ENCODE measurements at places on chromosomes 5 and 9.

GRCh38 chr9:35718721-35719511, 13.1 kb downstream of the TLN1 start:
- DNase-seq: no peak

GRCh38 chr9:70639853-70640814, 225.7 kb upstream of the KLF9 start:
- DNase-seq: no peak

GRCh38 chr5:82221020-82221419, 57.1 kb downstream of the RPS23 start:
- no peak for DNase-seq

DNA sequence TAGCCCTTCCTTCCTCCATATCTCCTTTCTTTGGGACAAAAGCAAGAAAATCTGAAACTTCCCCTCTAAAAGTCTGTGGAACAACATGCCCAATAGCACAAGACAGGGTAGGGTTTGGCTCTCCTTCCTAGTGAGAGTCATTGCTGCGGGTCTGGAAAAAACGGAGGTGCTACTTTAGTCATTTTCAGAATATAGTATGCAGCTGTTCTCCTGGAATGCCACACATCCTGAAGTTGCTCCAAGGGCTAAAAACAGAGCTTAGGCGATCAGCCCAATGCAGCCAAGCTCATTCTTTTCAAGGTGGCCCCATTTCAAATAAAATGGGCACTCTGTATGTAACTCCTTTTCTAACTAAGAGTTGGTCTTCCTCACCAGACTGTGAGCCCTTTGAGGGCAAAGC, 39.5 kb upstream of the MYOT start:
- no peak for DNase-seq

GRCh38 chr5:128684961-128685360, 146.9 kb upstream of the FBN2 start:
- DNase-seq: no peak

GRCh38 chr5:142323480-142324135, 1.2 kb downstream of the SPRY4 start:
- DNase-seq: no peak

GRCh38 chr5:138635265-138635664, 60.1 kb upstream of the HSPA9 start:
- no peak for DNase-seq

- no peak for DNase-seq
These were observed 588.3 kb downstream of the BNC2 start for GRCh38 chr9:16282216-16282615.

DNA sequence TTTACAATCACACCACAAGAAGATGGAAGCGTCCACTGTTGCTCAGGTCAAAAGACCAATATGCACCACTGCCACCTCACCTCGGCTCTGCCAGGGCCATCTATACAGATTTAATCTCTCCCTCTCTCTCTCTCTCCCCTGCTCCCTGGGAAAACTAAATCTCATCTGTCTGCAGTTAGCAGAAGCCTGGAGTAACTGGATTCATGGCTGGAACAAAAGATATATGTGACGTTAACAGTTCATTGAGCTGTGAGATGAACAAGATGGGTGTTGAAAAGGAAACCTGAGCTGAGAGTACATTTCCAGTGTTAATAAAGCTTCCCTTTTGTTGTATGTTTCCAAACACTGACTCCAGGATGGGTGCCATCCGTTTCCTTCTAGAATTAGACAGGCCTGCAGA, 369.7 kb downstream of the CDK5RAP2 start:
- no peak for DNase-seq

- DNase-seq: no peak
These were observed 16.4 kb downstream of the ISL1 start for GRCh38 chr5:51399643-51400006.

- DNase-seq: no peak
These were observed 192.4 kb downstream of the ADAMTSL1 start for GRCh38 chr9:18666348-18666747.

DNA sequence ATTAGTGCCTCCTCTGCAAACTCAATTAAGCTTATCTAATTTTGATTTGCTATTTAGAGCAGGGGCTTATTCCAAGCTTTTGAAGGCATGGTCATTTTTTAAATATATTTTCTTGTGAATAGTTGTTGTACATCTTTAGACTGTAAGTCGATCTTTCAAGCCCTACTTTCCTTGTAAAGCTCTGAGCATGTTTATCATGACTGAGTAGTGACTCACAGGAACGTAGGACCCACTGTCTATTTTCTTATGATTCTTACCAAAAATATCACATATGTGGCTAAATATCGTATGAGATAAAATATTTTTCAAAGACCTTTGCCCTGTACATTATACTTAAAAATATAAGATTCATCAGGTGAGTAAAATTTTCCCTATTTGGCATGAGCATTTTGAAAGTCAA, 440.4 kb upstream of the GRIN3A start:
- DNase-seq: no peak

DNA sequence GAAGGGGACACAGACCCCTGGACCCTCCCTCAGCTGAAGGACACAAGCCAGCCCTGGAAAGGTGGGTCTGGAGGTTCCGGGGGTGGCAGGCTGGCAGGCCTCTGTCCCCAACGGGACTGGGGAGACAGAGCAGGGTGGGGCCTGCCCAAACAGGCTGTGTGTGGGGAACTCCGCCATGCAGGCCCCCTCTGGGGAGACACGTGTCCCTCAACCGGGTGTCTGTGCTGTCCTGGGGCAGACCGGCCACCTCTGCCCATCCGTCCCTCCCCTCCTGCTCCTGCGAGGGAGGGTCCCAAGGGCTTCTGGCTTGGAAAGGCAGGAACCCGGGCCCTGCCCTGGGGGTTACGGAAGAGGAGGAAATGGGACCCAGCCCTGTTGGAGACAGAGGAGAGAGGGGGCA, 1.4 kb downstream of the SLC34A3 start:
- no peak for DNase-seq

- DNase-seq: no peak
These were observed at the start of gene FIBCD1 for GRCh38 chr9:130938652-130939404. FIBCD1 (minus strand) TSS chr9:130939247; CDS start chr9:130938607, 640 bp downstream.

- DNase-seq: no peak
These were observed 5.9 kb upstream of the CXXC5 start for GRCh38 chr5:139642213-139642612.

DNA sequence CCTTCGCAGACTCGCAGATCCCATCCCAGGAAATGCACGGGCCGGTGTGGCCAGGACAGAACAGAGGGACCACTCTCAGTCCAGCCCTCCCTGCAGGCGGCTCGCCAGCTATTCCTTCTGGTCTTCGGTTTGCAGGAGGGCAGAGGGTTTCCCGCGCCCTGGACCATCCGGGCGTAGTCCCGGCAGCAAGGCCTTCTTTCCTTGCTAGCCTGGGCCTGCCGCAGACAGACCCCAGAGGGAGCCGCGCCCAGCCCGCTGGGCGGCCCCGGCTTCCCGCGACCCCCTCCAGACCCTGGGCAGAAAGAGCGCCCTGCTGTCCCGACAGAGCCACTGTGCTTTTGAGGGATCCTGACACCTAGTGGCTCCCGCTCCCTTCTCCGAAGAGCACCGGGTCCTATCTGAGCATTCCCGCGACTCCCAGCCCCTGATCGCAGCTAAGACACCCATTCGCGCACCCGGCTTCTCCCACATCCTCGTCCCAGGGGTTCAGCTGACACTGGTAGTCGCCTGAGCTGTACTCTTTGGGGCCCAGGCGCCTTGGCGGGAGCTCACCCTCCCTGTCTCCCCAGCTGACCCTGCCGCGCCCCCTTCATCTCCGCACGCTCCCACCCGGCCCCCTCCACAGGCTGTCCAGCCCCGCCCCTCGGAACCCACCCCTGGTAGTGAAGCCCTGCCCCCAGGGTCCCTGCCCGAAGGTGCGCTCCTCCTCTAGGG, 1.1 kb downstream of the CFAP90 start:
- DNase-seq: no peak

DNA sequence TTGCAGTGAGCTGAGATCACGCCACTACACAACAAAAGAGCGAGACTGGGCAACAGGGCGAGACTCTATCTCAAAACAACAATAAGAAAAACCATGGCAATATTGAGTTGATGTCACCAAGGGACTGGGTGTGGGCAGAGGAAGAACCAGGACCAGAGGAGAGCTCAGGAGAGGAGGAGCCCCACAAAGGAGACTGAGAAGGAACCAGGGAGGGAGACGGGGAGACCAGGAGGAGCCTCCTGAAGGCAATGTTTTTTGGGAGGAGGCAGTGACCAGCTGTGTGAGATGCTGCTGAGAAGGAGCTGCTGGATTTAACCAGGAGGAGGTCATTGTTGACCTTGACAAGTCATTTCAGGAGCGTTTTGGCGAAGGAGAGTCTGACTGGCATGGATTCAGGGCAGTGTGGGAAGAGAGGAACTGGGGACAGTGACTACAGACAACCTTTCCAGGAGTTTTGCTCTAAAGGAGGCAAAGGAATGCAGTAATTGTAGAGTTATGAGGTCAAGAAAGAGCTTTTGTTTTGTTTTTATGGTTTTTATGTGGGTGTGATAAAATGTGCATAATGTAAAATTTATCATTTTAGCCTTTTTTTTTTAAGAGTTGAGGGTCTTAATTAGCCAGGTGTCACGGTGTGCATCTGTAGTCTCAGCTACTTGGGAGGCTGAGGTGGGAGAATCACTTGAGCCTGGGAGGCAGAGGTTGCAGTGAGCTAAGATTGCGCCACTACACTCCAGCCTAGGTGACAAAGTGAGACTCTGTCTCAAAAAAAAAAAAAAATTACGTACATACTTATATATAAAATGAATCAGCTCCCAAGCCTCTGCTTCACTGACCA, 17.9 kb downstream of the TRUB2 start:
- no peak for DNase-seq

- DNase-seq: no peak
These were observed 87.7 kb downstream of the FSTL4 start for GRCh38 chr5:133524666-133525065.

DNA sequence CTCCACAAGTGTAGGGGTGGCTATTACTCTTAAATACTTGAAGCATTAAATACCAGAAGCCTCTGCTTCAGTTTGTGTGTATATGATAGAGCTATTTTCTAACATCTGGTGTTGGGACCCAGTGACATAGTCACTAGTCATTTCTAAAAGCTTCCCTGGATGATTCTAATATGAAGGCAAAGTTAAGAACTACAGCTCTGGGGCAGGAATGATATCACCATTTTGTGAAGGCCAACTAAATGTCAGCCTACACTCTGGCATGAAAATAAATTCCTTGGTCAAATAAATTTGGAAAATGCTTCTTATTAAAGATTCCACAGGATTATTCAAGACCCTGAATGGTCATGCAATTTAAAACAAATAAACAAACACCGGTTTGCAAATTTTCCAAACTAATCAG, 197.7 kb downstream of the PLK2 start:
- DNase-seq: no peak

DNA sequence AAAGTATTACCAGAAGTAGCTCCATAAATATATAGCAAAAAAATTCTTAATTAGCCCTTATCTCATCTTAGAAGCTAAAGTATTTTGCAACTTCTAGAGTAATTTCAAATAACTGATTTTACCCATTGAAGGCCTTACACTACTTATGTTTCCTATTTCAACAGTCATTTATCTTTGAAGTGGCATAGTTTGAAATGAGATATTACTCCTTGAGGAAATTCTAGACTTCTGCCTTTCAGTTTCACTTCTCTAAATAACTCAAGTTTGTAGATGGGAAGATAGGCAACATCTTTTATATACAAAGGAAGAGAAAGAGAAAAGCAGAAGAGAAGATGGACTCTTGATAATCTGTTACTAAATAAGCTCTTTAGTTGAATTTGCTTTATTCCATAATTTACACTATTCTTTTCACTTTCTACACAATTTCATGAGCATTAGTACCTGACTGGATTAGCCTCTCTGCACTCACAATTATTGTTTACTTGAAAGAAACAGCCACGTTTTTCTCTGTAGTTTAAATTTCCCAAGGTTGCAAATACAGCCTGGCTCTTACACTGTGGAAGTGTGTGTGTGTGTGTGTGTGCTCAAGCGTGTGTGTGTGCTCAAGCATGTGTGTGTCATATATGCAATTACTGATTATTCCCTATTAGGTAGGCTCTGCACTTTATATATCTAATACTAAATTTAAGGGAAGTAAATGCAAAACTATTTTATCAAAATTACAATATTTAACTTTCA, 60.6 kb upstream of the EMB start:
- no peak for DNase-seq

- DNase-seq: no peak
These were observed 82.7 kb upstream of the CTSL start for GRCh38 chr9:87643107-87643650.

DNA sequence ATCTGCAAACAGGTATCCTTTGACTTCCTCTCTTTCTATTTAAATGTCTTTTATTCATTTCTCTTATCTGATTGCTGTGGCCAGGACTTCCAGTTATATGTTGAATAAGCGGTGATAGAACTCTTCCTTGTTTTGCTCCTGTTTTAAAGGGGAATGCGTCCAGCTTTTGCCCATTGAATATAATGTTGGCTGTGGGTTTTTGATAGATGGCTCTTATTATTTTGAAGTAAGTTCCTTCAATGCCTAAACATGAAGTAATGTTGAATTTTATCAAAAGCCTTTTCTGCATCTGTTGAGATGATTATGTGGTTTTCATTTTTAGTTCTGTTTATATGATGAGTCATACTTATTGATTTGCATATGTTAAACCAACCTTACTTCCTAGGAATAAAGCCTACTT, 300.5 kb upstream of the CTNND2 start:
- no peak for DNase-seq

GRCh38 chr5:82413302-82414040, 135.3 kb upstream of the RPS23 start:
- DNase-seq: no peak

DNA sequence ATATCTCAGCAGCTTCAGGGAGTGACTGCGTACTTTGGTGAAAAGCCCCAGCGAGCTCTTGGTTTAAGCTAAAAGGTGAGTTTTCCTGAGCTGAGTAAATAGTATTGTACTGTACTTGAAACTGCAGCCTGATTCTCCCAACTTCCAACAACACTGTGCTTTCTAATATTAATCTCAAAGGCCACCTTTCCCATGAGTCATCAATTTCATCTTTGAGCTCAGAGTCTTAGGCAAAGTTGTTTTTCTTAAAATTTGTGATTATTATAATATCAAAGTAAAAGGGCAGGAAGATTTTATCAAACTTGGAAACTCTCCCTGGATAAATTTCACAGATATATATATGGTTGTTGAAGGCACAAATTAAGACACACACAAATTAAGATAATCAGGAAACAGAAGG, 51.0 kb downstream of the TRPC7 start:
- no peak for DNase-seq

DNA sequence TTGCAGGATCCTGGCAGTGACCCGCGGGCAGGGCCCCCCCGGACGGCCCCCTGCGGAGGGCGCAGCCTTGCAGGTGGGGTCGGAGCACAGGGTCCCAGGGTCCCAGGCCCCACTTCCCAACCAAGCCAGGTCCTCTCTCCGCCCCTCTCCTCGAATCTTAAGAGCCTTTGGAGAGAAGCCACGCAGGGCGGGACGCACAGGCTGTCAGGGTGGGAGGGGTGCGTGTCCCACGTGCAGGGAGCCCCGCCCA, 18.4 kb upstream of the EGFL7 start:
- no peak for DNase-seq

DNA sequence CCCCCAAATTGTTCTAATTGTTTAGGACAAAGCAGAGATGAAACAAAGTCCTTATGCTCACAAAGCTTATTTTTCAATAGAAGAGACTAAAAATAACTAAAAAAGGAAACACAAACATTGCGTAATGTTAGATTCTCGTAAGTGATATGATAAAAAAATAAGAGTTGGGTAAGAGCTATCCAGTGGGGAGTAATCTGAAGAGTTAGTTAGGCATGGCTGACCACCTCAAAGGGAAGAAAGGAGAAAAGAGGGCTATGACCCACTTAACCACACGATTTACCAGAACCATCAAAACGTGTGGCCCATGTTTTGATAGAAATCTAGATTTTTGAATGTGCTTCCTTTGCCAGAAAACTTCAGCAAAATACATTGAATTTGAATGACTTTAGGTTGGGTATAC, 1296.8 kb upstream of the NUDT12 start:
- no peak for DNase-seq

- no peak for DNase-seq
These were observed 38.1 kb downstream of the SEMA6A start for GRCh38 chr5:116536316-116537083.

All from stimulated activated CD8-positive, alpha-beta memory T cell treated with anti-CD3 and anti-CD28 coated beads, Interleukin-4, amount 100 ng/mL, for 1 hour (primary cell).